ENCODE measurements at places on chromosomes 7 and 10. TPM values are rescaled to one million over a fixed set of nuclear protein-coding genes. Genes with fewer than 3 reads are reported as not detected.

The RNLS gene
- total RNA-seq, result 2.5 TPM

The CDNF gene
- 0.93 TPM for total RNA-seq

- H3K4me1 ChIP-seq, result no peaks in the 10 kb centered on the region
- no peak overlapping the region for H3K27ac ChIP-seq
- no peak for DNase-seq
- H3K4me3 ChIP-seq, result no peak overlapping the region
Observed at GRCh38 chr10:8375137-8375536, 320.6 kb downstream of the GATA3 start.

GRCh38 chr10:49282879-49283341 is 16.1 kb upstream of the C10orf71 start:
- H3K36me3 ChIP-seq, result no peaks in the 10 kb centered on the region
- H3K27me3 ChIP-seq, result peaks cover 8% of the 10 kb centered on the region
- no peak for DNase-seq
- H3K27ac ChIP-seq, result no peak overlapping the region
- no peak overlapping the region for H3K4me3 ChIP-seq
- H3K4me1 ChIP-seq, result peaks cover 5% of the 10 kb centered on the region

- peaks cover 2% of the 10 kb centered on the region for H3K27me3 ChIP-seq
- no peak overlapping the region for H3K4me3 ChIP-seq
- H3K36me3 ChIP-seq, result no peaks in the 10 kb centered on the region
- H3K27ac ChIP-seq, result no peak overlapping the region
- DNase-seq, result no peak
- H3K4me1 ChIP-seq, result no peaks in the 10 kb centered on the region
Observed at GRCh38 chr7:35356495-35356894, 102.6 kb upstream of the TBX20 start.

GRCh38 chr10:96043893-96044715 is 721 bp downstream of the CCNJ start:
- H3K27me3 ChIP-seq, result no peaks in the 10 kb centered on the region
- H3K4me3 ChIP-seq, result peak overlapping the region; percentile 92
- peak; percentile 38 for DNase-seq
- H3K4me1 ChIP-seq, result peaks cover 50% of the 10 kb centered on the region
- H3K27ac ChIP-seq, result peak overlapping the region; percentile 81
- H3K36me3 ChIP-seq, result peaks cover 32% of the 10 kb centered on the region
